A549 treated with ZK216348 at 1 μM for 4 hours (cell line): ENCODE measurements at places on chromosomes 3 and 15. TPM values are rescaled to one million over a fixed set of nuclear protein-coding genes. Genes with fewer than 3 reads are reported as not detected.

The AADAC gene
- total RNA-seq = 14.1 to 19.9 TPM (median 15.7 TPM) in 5 replicates

The STIMATE gene
- 5.5 to 10.8 TPM (median 8.0 TPM) in 5 replicates for total RNA-seq

The SH3GL3 gene
- 0.49 to 1.3 TPM (median 0.71 TPM) in 5 replicates for total RNA-seq

The SEMA5B gene
- total RNA-seq = 0.06 to 0.41 TPM (median 0.19 TPM) in 5 replicates

The IL17RD gene
- 0.56 to 1.8 TPM (median 1.00 TPM) in 5 replicates for total RNA-seq

The ECE2 gene
- not detected in 5 replicates for total RNA-seq
